NCI-H2171 (cell line): ENCODE measurements at places on chromosomes 2 and 18.

DNA sequence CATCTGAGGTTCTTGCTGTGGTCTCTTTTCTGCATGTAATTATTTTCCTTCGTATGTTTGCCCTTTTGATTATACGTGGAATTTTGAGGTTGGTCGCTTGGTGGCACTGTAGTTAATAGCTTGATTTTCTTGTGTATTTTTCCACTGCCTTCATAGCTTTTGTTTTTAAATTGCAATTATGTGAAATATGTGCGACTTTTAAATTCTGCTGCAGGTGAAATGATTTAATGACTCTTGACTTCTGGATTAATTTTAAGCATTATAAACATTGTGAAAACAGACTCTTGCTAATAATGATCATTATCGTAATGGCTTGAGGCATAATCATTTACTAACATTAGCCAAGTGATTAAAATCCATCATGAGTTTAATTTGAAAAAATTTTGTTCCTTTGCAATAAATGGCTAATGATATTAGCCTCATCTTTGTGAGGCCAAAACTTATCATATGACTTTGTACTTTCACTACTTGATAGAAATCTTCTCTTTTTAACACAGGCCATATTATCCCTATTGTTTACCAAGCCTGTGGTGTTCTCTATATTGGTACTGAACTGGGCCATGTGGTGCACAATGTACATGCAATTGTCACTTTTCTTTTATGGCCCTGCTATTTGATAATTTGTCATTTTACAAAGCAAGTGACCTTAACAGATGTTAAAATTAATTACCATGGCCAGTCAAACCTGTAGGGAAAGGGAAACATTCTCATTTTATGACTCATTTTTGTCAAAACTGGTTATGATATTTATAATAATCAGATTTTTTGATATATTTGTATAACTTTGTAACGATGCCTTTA, 62.8 kb upstream of the NEUROD1 start:
- DNase-seq = peak; percentile 32

DNA sequence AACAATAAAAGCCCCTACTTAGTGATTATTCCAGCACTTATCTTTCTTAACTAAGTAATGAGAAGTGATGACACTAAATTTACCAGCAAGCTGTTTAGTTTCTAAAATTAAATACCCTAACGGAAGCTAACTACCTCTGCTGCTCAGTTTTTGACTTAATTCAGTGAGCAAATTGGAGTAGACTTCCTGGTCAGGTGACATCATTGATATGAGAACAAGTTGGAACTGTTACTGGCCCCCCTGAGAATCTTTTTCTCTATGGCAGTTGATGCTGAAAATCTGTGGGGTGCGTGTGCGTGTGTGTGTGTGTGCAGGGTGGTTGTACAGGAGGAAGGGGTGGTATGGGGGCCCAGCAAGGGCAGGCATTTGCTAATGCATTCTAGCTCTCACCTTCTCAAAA, 35.5 kb upstream of the BMP10 start:
- no peak for DNase-seq

- DNase-seq = no peak
These were observed 53.5 kb downstream of the VSNL1 start for GRCh38 chr2:17593841-17594491.

DNA sequence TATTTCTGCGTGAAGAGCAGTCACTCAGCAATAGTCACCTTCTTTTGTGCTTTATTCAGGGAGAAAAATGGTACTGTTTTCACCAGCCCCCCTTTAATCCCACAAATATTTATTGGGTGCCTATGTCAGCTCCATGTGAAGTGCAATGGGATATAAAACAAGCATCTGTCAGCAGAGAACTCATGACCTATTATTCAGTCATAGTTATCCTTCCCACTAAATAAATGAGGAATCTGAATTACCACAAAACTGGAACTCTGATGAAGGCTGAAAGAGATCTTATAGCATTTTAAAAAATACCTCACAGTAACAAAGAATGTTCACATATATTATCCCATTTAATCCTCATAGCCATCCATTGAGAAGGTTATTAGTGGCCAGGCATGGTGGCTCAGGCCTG, 45.8 kb downstream of the DHX57 start:
- no peak for DNase-seq

- no peak for DNase-seq
These were observed 57.2 kb downstream of the TSHZ1 start for GRCh38 chr18:75267643-75268363.

DNA sequence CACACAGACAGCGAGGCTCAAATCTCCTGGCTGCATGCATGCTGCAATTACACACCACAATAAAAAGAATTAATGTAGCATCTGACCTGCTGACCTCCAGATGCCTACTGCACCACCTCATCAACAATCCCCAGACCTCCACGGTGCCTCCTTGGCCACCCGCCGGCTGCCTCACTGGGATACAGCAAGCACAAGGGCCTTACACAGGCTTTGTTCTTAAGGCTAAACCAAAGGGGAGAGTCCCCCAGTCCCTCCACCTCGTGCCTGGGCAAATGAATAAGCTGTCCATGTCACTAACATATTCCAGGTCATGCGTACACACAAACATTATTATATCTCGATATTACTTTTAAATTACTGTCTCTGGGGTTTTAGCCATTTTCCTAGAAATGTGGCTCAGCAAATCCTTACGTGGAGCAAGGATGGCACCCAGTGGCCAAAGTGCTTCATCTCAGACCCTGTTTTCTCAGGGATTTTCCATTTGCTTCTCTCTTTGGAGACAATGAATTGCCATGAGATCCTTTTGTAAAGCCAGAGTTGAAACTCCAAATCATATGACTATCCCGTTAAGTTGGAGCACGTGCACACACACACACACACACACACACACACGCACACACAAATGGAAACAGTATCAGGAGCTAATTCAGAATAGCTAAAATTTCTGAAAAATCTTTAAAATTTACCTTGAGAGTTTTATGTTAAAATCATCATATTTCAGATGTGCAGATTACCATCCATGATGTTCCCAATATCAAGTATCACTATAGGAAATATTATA, 313.8 kb downstream of the PDE11A start:
- DNase-seq = peak; percentile 59

GRCh38 chr2:241924909-241925250, 55.4 kb downstream of the RTP5 start:
- DNase-seq = no peak
